ENCODE measurements at places on chromosomes 5 and 9.

DNA sequence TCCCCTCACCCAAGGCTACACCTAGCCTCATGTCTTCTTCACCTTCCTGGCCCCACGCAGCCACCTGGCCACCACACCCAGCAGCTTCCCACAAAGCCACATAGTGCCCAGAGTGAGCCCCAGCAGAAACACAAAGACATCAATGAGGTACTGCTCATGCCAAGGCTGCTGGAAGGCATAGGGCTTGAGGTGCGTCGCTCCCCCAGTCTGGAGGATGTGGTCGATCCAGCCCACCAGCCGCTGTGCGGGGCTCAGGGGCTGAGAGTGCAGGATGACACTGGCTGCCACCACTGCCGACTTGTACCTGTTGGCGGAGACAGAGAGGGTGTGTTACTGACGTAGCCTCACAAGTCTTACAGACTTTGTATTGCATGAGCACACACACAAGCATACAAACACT is 15.8 kb upstream of the CAPSL start:
- DNase-seq: no peak

- no peak for DNase-seq
Observed at GRCh38 chr9:121282277-121283079, 14.5 kb downstream of the GSN start.

- no peak for DNase-seq
Observed at GRCh38 chr5:180201051-180201987, 7.7 kb downstream of the RASGEF1C start.

DNA sequence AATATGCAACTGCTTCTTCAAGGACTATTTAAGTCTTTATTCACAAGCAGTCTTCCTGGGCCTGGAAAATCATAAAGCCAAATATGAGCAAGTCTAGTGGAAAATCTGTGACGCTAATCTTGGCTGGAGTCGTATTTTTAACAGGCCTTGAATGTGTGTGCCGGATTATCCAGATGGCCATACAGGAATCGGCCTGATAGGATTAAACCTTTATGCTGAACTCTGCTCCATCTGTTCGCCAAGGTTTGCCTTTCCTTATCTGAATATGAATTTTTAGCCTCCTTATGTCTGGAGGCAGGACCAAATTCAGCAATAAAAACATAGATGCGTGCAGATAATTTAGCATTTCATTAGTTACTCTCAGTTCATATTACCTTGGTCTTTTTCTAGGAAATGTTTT is 294.5 kb downstream of the EBF1 start:
- DNase-seq: no peak

- DNase-seq: no peak
Observed at GRCh38 chr5:126369995-126370731, 53.0 kb upstream of the GRAMD2B start.

DNA sequence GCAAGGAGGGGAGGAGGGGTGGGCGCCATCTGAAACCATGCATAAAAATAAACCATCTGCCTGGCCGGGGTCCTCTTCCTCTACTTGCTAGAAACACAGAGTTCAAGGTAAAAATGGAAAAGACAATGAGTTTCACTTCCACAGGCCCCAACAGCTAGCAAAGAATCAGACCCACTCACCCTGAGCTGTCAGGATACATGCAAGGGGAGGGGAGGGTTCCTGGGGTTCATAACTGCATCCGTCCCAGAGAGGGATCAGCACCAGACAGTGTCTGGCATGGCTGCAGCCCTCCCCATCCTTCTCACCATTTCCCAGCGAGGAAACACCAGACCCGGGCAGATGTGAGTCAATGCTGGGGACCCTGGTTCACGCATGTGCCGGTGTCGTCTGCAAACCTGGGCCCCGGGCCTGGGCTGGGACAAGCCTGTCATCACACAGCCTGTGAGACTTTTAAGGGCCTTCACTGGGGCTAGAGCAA is 55.4 kb downstream of the SEMA4D start:
- no peak for DNase-seq

DNA sequence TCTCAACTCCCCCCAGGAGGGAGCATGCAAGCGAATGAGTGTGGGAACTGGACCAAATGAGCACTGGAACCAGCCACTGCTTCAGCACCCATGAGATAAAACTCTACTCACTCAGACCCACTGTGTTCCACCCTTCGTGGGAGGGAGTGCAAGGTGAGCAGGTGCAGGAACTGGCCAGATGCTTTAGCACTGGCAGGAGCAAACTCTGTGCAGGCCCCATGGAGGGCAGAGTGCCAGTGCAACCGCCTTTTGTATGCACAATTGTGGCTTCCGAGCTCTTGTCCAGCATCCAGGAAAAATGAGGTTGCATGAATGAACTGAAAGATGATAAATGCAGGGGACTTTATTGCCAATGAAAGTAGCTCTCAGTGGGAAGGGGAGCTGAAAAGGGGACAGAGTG is 67.4 kb upstream of the CCDC112 start:
- no peak for DNase-seq

- no peak for DNase-seq
Observed at GRCh38 chr5:160165137-160166068, 46.2 kb upstream of the PWWP2A start.

GRCh38 chr9:4207881-4208615 is 91.8 kb downstream of the GLIS3 start:
- no peak for DNase-seq

DNA sequence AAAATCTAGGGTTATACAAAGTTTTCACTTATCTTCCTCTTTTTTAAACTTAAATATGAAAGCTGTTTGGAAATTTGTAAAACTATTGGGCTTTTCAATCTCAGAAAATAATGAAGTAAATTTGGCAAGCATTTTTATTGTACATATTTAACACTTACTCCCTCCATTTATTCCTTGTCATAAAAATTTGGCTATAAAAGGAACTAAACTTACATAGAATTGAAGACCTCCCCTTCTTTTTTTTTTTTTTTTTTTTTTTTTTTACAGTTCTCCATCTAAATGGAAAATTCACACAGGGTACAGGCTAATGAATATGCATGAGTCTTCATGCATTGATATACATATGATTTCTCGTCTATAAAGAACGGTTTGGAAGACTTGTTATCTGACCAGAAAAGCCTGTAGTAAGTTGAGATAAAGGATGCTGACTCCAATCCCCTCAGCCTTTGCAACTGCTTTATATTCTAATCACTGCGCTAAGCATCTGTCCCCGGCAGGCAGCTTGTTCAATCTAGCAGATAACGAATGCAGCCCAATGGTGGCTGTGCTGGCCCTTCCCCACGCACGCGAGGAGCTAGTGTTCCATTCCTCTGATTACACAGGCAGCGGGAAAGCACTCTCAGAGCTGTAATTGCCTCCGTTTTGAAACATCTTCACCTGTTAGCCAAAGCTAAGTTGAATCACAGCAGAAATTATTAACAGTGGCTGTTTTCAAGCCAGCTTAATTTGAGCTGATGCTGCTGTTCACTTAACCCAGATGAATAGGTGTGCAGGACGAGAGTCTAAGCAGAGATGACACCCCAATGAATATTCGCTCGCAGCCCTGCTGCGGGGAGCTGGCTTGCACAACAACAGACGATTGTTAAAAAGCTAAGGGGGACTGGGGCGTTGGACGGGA is 453.8 kb upstream of the ZNF608 start:
- DNase-seq: no peak

- no peak for DNase-seq
Observed at GRCh38 chr9:88174324-88174723, 36.0 kb upstream of the SPATA31C2 start.

DNA sequence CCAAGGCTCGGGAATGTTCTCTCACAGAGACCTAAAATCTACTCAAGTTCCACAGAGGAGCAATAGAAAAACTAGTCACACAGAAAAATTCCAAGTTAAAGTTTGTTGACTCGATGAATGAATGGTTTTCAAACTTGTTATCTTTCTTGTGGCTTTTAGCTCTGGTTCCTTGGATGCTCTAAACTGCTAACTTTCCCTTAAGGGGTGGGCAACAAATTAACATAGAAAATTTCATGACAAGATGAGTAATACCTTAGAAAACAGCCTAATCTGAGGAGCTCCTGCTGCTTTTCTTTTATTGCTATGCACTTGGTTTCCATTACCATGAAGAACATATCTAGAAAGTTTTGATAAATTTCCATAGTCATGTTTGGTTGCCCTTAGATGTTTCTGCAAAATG is 100.2 kb upstream of the CCDC112 start:
- DNase-seq: no peak

- no peak for DNase-seq
Observed at GRCh38 chr5:80479713-80480112, 8.2 kb upstream of the FAM151B start.

- DNase-seq: no peak
Observed at GRCh38 chr5:137596941-137597340, 97.8 kb upstream of the SPOCK1 start.

GRCh38 chr5:9831823-9832222 is 201.7 kb upstream of the TAS2R1 start:
- DNase-seq: no peak

DNA sequence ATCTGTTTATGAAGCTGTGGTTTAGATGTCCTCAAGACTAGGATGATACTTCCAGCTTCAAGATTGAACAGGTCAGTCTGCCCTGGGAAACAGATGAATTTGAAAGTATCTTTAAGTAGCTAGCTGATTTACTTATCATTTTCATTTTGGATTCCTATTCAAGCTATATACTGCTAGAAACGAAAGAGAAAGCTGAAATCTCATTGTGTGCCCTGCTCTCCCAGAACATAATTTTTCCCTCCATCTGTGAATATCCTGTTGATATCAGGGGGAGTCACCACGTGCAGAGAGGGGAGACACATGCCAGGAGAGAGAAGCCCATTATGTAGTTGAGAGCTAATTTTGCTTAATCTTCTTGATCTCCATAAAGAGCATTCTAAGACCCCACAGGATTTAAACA is 439.1 kb downstream of the NR2F1-AS1 start:
- no peak for DNase-seq

GRCh38 chr9:91182429-91183225 is 179.1 kb downstream of the AUH start:
- no peak for DNase-seq

GRCh38 chr9:119412399-119412798 is 43.2 kb upstream of the BRINP1 start:
- DNase-seq: no peak

DNA sequence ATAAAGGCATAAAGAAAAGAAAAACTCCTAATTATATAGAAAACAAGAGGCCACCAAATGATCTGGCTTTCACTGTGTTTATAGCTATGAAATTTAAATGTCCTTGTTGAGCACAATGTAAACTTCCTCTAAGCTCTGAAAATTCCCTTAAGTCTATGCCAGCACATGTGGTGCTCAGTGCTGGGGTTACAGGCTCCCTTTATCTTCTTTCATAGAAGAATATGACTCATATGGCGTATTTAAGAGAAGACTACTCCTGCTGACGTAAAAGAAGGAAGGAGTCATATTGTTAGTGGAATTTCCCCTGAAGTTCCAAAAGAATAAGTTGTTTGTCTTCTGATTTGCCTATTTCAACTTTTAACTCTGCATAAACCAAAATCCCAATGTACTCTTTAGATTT is 30.4 kb downstream of the RNF145 start:
- DNase-seq: peak; percentile 51

GRCh38 chr9:8633784-8634183 is 834.2 kb upstream of the DMAC1 start:
- DNase-seq: no peak

- DNase-seq: no peak
Observed at GRCh38 chr9:18588002-18588401, 114.0 kb downstream of the ADAMTSL1 start.

GRCh38 chr5:147557876-147558745 is 48.2 kb upstream of the DPYSL3 start:
- DNase-seq: no peak

DNA sequence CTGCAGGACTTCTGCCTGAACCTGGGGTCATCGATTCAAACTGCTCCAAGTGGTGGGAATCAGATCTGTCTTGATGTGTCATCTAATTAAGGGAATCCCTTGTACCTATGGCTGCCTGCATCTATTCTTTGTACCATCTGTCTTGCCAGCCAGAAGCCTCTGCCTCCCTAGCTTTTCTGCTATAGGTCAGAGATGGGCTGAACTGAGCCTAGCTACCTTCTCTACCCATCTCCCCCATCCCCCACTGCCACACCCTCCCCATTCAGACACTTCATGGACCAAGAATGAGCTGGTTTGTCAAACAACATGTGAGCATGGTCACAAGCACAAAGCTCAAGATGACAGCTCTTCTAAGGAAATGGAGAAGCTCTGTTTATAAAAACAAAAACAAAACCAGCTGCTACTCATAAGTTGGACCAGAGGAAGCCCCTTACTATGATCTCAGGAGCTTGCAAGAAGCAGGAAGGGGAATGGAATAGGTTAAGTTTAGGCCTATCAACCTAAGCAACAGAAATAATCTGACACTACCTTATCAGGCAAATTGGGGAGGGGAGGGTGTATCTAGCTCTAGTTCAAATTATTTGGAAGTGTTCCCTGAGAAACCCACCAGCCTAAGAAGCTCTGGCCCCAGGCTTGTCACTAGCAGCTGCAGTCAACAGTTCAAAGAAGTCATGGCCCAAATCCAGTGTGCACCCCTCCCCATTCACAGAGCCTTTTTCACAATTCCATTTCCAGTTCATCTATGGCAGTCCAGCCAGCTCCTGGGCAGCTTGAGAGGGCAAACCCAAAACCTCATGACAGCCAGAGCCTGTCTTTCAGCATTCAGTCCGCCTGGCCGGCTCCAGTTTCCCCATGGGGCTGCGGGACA is 29.9 kb downstream of the SKP1 start:
- no peak for DNase-seq

GRCh38 chr5:177509381-177509951 is at the start of gene DOK3:
Gene DOK3, minus strand, starts transcription at chr5:177509826. Its CDS starts 286 bp downstream, at chr5:177509540.
- DNase-seq: no peak

Data from GM12878 (cell line).